ENCODE measurements at places on chromosomes 12 and 14.
A peak's percentile ranks its signal among the peaks of the same experiment; 100 is the strongest.

GRCh38 chr14:50573862-50574261 lies 13.9 kb downstream of the ATL1 start:
- DNase-seq = peak; percentile 49

DNA sequence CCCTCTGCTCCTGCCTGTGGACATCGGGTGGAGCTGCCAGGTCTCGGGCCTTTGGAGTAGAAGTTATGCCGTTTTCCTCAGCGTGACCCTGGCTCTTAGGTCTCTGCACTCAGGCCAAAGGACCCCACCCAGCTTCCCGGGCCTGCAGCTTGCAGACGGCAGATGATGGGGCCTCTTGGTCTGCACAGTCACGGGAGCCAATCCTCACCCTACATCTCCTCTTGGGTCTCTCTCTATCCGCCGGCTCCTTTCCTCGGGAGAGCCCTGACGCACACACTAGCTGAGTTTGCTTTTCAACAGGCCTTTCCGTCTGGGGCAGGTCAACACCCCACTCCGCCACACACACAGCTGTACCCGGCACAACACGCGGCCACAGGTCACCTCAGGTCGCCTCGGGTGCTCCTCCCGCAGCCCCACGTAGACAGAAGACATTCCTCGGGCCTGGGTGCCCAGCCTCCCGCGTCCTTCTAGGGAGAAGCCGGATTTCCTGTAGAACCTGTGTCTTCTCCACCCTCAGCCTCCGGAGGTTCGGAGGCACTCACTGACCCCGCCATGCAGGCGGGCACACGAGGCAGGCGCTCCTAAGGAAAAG lies 9.9 kb downstream of the GALNT9 start:
- DNase-seq = no peak

DNA sequence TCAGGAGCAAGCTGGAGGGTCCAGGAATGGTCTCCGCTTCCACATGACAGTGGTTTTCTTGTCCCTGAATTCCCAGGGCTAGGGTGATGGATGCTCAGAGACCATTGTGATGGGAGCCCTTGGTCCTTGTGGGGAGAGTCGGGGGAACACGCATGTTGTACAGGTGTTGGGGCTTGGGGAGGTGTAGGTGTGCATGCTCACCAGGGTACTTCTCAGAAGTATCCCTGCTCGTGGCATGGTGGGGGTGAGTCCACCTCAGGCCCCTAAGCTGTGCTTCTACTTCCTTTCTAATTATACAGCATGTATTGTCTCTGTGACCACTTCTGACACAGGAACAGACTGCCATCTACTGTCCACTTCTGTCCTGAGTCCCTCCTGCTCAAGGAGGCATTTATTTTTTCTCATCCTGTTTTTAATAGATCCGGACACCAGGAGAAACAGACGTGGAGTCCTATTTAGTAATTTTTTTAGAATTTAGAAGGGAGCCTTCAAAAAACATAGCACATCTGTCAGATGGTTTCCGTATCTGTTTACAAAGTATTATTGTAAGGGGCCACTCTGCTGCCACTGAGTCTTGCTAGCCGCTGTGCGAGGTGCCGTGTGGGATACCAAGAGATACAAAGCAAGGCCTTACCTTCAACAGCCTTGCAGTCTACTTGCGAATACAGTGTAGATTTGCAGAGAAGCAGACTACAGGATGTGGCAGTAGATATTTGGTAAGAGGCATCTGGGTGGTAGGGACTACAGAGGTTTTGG lies 10.5 kb downstream of the NTF3 start:
- DNase-seq = peak; percentile 17

DNA sequence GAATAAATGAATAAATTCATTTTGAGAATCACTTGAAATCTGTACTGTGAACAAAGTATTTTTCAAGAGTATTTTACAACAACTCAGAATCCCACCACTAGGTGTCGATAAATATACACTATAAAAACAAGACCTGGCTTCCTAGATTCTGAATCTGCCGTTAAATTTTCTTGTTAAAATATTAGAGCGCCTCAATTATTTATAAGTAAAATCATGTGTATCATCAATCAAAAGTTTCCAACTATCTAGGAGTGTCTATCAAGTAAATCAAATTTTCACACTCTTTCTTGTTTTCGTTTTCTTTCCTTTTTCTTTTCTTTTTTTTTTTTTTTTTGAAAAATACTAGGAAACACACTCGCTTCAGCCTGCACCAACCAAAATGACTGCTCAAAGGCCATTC lies 179.2 kb upstream of the DCN start:
- peak; percentile 56 for DNase-seq

DNA sequence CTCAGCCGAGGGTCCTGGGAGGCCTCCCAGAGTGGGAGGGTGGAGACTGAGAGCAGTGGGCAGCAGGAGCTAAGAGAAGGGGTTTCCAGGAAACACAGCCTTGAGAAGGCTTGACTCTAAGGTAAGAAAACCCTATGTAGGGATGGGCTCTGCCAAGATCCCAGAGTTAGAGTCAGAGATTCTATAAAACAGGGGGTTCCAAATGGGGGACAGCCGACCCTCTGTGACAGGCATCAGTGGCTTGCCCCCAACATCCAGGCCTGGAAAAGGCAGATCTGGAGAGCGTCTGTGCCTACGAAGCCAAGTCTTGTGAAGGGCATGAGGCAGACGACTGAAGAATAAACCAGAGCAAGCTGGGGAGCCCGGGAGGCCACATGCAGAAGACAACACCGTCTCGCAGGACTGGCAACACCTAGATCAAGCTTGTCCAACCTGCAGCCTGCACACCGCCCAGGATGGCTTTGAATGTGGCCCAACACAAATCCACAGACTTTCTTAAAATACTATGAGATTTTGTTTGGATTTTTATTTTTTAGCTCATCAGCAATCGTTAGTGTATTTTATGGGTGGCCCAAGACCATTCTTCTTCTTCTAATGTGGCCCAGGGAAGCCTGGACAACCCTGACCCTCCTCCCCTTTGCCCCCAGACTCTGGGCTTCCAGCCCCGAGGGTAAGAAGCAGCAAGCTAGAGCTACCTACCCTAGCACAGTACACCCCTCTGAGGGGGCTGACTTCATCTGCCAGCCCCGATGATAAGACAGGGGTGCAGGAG lies 42.1 kb downstream of the PRMT8 start:
- DNase-seq = no peak

DNA sequence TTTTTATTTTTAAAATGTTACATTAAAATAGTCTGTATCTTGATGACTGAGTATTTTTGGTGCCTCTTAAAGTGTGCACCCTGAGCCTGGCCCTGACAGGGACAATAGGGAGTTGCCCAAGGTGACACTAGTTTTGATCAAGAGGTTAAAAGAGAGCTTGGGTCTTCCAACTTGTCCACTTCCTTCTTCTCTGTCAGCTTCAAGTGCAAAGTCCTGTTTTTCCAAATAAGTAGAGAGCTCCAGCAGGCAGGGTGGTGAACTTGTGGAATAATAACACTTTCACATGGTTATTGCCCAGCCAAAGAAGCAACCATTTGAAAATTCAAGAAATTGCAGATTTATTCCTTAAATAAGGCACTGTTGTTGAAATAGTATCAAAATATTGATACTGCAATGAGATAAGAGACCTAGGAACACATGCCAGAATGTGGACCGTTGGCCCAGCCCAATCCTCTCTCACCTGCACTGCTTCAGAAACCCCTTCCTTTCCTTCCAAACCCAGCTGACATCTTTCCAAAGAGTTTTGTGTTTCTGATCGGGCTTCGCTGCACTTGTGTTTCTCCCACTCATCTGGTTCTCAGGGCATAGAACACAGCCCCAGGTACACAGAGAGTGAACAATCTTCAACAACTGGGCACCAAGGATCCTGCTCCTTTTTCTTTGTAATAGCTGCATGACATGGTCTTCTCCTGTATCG lies 13.8 kb upstream of the COL2A1 start:
- DNase-seq = no peak

DNA sequence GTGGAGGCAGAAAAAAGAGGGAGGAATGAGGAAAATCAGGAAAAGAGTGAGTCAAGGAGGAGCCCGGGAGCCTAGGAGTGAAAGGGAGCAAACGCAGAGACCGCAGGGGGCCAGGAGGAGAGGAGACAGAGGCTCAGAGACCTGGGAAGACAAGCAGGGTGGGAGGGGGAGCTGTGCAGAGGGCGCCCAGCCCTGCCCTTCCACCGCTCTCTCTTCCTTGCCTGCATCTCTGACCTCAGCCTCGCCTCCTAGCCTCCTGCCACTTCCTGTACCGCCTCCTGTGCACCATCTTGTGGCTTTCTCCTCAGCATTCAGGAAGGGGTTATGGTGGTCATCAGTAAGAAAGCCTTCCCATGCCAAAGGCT lies 1.3 kb downstream of the CLSTN3 start:
- DNase-seq = no peak

DNA sequence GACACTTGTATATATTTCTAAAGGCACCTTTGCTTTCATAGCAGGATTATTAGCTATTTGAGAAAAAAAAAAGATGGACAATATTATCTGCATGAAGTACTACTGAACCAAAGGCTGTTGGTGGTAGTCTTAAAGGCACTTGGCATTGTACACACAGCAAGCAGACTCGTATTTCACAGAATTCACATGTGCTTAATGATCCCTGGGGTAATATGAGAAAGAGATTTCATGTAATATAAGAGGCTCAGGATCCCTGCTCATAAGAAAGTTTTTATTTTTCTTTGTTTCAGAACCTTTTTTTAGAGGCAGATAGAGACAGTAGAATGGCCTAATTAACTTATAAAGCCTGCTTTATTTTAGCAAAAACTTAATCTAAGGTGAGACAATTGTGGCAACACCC lies 59.5 kb downstream of the SYNE2 start:
- peak; percentile 88 for DNase-seq

GRCh38 chr14:61177279-61178225 lies 103.6 kb downstream of the TMEM30B start:
- DNase-seq = no peak

GRCh38 chr12:116393255-116393654 lies 115.8 kb upstream of the MED13L start:
- DNase-seq = peak; percentile 27

DNA sequence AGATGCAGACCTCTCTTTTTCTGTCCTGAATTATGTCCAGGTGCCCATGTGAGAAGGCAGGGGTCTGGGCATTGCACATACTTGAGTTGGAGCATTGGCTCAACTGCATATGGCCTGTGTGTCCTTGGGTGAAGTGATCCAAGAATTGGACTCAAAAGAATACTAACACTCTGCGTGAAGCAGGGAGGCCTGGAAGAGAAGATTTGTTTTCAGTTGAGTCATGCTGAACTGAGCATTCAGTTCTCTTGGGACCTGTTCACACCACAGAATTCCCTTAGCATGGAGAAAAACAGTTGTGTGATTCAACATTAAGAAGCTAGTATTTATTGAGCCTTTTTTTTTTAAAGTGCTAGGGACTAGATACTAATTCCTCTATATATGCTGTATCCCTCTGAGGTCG lies 164.7 kb upstream of the TBX3 start:
- DNase-seq = no peak

GRCh38 chr14:79578470-79578869 lies 632.8 kb downstream of the DIO2 start:
- DNase-seq = no peak

GRCh38 chr12:9204380-9204779 lies 3.8 kb downstream of the PZP start:
- no peak for DNase-seq

DNA sequence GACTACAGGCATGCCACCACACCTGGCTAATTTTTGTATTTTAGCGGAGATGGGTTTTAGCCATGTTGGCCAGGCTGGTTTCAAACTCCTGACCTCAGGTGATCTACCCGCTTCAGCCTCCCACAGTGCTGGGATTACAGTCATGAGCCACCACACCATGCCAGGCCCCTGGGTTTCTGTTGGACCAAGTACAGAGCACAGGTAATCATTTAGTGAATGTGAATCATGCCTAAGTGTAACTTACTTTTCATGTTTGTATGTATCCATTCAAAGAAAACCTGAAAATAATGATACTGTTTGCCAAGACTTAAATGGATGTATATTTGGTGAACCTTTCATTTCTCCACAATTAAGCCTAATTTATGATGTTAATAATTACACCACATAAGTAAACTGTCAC lies 65.9 kb downstream of the FGD6 start:
- no peak for DNase-seq

- DNase-seq = no peak
Observed at GRCh38 chr14:89922031-89922907, 32.3 kb downstream of the EFCAB11 start.

All from NCI-H2171 treated with DMSO at 0.1 percent for 48 hours (cell line).